NCI-H187 (cell line): ENCODE measurements at places on chromosomes 13 and 19.

GRCh38 chr13:85828094-85828684 lies 29.0 kb upstream of the SLITRK6 start:
- DNase-seq: no peak

- DNase-seq: no peak
These were observed 88.9 kb downstream of the TSHZ3 start for GRCh38 chr19:31260171-31260933.

DNA sequence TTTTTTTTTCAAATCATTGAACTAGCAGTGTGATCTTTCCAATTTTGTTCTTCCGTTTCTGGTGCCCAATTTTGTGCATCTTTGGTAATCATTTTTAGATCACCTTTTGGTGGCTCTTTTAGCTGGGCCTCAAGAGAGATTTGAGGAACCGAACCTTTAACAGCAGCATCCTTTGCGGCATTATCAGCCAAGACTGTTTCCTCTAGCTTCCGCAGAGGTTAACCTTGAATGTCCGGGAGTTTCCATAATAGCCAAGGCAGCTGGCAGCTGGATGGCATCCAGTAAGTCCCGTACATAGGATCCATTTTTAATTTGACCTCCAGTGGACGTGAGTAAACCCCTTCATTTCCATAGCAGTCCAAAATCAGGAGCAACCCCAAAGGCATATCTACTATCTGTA lies 9.6 kb downstream of the IRGC start:
- no peak for DNase-seq

GRCh38 chr13:84400706-84401105 lies 518.4 kb upstream of the SLITRK1 start:
- no peak for DNase-seq

DNA sequence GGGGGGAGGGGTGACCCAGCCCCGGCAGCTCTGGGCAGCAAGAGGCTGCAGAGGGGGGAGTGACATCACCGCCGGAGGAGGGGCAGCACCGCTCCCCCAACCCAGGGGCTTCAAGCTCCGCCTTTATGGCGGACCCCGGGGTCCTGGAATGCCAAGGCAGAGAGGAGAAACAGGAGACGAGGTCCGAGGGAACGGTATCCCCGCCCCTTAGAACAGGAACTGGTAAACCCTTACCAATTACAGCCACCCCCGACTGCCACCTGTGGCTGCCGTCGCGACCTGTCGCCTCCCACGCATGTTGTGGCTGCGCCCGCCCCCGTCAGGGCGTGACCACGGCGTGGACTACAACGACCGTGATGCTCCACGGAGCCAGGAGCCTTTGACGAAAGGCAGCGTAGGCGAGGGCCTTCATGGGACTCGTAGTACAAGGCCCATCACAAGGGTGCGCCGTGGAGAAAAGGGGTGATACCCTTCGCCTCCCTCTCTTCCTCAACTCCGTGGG lies 4.1 kb upstream of the KCNC3 start:
- DNase-seq: peak; percentile 85

- DNase-seq: no peak
These were observed 11.7 kb upstream of the ADGRE5 start for GRCh38 chr19:14369399-14370168.

DNA sequence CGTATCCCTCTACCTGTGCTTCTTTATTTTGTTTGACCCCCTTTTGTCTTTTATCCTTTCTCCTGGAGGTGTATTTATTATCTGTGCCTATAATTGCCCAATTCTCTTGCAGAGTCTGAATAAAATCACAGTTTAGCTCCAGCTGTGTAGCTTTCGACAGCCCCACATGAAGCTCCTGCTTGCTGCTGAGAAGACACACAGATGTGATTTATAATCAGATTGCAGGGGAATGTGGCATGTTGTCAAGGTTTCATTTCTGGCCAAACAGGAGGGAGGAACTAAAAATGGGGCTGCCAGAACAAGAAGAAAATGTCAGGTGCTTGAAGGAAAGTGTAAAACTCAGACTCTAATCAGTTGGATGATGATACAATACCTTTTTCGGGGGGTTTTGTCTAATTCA lies 22.7 kb downstream of the CCNA1 start:
- DNase-seq: no peak
